Erythroblast (primary cell): ENCODE measurements at places on chromosomes 7 and 10.

DNA sequence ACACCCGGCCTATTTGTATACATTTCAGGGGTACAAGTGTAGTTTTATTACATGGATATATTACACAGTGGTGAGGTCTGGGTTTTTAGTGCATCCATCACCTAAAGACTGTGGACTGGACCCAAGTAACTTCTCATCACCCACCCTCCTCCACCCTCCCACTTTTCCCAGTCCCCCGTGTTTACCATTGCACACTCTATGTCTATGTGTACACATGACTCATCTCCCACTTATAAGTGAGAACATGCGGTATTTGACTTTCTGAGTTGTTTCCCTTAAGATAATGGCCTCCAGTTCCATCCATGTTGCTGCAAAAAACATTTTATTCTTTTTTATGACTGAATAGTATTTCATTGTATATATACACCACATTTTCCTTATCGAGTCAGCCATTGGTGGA, 98.9 kb upstream of the WAC start:
- DNase-seq = no peak

GRCh38 chr10:44357023-44357540, 27.8 kb downstream of the CXCL12 start:
- DNase-seq = no peak

DNA sequence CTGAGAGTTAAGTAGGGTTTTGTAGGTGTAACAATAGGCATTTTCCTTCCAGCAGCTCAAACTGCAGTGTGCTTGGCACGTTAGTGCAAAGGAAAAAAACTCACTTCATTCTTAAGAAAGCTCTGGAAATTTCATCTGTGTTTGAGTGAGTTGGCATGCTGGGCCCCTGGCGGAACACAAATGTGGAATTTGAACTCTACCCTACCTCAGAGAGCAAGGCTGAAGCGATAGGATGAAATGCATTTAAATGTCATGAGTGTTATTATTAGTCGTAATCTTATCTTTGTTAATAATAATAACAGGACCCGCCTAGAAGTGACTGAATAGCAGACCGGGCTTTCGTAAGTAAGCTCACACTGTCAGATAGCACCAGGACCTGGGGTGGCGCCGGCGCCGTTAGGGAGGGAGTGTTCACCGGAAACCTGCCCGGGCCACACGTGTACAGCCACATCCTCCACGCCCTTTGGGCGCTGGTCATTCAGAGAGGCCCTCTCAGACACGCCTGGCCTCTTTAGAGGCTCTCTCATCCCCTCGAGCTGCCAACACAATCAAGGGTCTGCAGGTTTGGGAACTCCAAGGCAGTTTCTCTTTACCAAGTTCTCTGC, 63.5 kb downstream of the GRK5 start:
- peak; percentile 63 for DNase-seq

GRCh38 chr7:1933066-1933750, 263.1 kb downstream of the ELFN1 start:
- no peak for DNase-seq

DNA sequence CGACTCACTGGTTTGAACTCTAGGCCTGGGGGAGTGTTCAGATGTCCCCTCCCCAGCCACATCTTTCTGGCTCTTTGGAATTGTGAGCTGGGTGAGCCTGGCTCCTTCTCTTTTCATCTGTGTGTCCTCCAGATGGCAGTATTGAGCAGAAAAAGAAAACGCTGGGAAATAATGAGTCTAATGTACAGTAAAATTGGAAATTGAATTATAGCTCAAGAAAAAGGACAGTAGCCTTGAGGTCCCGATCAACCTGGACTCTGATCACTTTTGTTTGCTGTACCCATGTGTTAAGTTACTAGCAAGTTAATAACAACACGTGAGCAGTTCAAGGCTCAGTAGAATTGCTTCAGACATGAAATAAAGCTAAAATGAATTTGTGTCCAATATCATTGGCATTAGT, 77.9 kb downstream of the SNX10 start:
- peak; percentile 53 for DNase-seq

- no peak for DNase-seq
Observed at GRCh38 chr7:115724400-115725056, 306.0 kb downstream of the TFEC start.
